H9 (cell line): ENCODE measurements at places on chromosomes 11 and 22.

DNA sequence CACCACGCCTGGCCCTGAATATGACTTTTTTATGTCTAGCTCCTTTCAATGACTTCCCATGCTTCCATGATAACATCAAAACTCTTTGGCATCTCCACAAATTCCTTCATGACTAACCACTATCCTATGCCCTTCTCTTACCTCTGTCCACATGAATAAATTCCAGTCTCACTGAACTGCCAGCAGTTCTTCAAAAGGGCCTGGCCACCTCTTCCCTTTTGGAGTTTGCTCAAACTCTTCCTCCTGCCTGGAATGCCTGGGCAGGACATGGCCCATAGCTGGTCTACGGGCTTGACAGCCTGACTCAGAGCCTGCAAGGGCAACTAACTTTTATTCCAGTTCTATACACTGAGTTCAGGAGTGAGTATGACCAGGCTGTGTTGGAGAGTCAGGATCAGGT is 41.8 kb upstream of the ZBTB16 start:
- H3K36me3 ChIP-seq = no peaks in the 10 kb centered on the region
- no peaks in the 10 kb centered on the region for H3K4me1 ChIP-seq
- H3K4me3 ChIP-seq = no peak overlapping the region

DNA sequence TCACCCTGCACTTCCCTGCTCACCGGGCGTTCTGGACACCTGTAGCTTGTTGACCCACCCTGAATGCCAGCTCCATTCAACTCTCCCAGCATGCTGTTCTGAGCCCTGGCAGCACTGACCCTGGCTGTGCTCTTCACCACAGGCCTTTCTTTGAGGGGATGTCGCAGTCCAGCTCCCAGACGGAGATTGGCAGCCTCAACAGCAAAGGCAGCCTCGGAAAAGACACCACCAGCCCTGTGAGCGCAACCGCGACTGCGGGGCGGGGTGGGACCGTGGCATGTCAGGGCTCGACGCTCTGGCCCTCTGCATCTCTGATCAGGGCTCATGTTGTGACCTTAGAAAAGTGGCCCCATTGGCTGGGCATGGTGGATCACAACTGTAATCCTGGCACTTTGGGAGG is 47.4 kb upstream of the RAB1B start:
- H3K27ac ChIP-seq = no peak overlapping the region
- DNase-seq = peak; percentile 15
- no peaks in the 10 kb centered on the region for H3K4me1 ChIP-seq
- H3K4me3 ChIP-seq = no peak overlapping the region
- H3K27me3 ChIP-seq = no peaks in the 10 kb centered on the region
- H3K36me3 ChIP-seq = no peaks in the 10 kb centered on the region; the same call in 2 of the 3 replicates

- no peaks in the 10 kb centered on the region for H3K27me3 ChIP-seq
- no peak overlapping the region for H3K4me3 ChIP-seq
- no peak overlapping the region for H3K27ac ChIP-seq
- no peaks in the 10 kb centered on the region for H3K4me1 ChIP-seq
- H3K36me3 ChIP-seq = peaks cover 2% of the 10 kb centered on the region; the same call in 1 of the 2 replicates
- DNase-seq = no peak
These were observed 145.1 kb downstream of the TBC1D22A start for GRCh38 chr22:46907241-46908215.

GRCh38 chr11:74506823-74507222 is 13.3 kb upstream of the LIPT2 start:
- no peak overlapping the region for H3K4me3 ChIP-seq
- H3K4me1 ChIP-seq = no peaks in the 10 kb centered on the region
- no peaks in the 10 kb centered on the region for H3K27me3 ChIP-seq
- no peak overlapping the region for H3K27ac ChIP-seq
- H3K36me3 ChIP-seq = peaks cover 10% of the 10 kb centered on the region
- no peak for DNase-seq

- H3K27ac ChIP-seq = no peak overlapping the region
- DNase-seq = no peak
- no peaks in the 10 kb centered on the region for H3K36me3 ChIP-seq
- H3K4me1 ChIP-seq = no peaks in the 10 kb centered on the region; the same call in 1 of the 2 replicates
- no peaks in the 10 kb centered on the region for H3K27me3 ChIP-seq
- H3K4me3 ChIP-seq = no peak overlapping the region
These were observed 45.4 kb downstream of the DKK3 start for GRCh38 chr11:11963067-11963466.

DNA sequence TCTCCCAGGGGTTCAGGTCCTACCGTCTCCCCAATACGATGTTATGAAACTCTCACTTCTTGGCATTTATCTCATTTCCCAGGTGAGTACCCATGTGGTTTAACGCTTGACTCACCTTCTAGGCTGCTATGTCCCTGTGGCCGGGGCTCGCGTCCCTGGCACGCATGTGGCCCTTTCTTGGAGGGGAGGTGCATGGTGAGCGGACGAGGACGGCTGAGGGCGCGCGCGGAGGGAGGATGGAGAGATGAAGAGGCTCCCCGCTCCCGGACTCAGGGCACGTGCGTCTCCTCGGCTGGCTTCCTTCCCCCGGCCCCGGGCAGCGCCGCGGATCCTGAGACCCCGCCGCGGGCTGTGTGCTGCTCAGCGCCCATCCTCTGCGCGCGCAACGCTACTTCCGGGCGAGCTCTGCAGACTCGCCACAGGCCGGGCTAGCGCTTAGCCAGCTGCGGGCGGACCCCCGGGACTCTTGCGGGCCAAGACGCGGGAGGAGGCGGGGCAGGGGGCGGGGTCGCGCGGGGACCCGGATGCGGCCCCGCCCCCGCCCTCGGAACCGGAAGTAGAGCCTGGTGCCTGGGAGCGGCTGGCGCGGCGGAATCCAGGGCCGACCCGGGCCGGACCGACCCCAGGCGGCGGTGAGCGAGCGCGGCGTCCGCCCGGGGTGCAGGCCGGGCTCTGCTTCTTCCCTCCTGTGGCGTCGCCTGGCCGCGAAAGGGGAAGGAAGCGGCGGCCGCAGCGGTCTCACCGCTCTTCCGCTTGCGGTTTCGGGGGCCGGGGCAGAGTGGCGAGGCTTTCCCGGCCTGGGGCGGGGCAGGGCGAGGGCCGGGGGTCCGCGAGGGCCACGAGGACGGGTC is at the start of gene CTTN:
TSS of gene CTTN (plus strand) at position 547 of the 851 bp plus-strand sequence. CDS start 8,769 bp downstream, outside the sequence.
- DNase-seq = peak; percentile 96
- no peaks in the 10 kb centered on the region for H3K4me1 ChIP-seq
- H3K4me3 ChIP-seq = peak within 1 kb of the TSS; percentile 86
- H3K27me3 ChIP-seq = no peaks in the 10 kb centered on the region
- H3K27ac ChIP-seq = no peak within 1 kb of the TSS

DNA sequence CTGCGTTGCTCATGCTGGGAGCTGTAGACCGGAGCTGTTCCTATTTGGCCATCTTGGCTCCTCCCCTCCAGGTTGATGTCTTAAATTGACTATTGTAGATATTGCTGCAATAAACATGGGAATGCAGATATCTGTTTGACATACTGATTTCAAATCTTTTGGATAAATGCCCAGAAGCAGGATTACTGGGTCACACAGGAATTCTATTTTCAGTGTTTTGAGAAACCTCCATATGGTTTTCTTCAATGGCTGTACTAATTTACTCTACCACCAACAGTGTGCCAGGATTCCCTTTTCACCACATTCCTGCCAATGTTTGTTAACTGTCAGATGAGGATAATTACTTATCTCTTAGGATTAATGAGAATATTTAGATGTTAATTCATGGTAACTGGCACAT is 467.0 kb downstream of the LUZP2 start:
- no peak overlapping the region for H3K27ac ChIP-seq
- H3K4me3 ChIP-seq = no peak overlapping the region
- no peaks in the 10 kb centered on the region for H3K27me3 ChIP-seq
- DNase-seq = no peak
- no peaks in the 10 kb centered on the region for H3K4me1 ChIP-seq
